ENCODE measurements at places on chromosomes 3 and 15.

DNA sequence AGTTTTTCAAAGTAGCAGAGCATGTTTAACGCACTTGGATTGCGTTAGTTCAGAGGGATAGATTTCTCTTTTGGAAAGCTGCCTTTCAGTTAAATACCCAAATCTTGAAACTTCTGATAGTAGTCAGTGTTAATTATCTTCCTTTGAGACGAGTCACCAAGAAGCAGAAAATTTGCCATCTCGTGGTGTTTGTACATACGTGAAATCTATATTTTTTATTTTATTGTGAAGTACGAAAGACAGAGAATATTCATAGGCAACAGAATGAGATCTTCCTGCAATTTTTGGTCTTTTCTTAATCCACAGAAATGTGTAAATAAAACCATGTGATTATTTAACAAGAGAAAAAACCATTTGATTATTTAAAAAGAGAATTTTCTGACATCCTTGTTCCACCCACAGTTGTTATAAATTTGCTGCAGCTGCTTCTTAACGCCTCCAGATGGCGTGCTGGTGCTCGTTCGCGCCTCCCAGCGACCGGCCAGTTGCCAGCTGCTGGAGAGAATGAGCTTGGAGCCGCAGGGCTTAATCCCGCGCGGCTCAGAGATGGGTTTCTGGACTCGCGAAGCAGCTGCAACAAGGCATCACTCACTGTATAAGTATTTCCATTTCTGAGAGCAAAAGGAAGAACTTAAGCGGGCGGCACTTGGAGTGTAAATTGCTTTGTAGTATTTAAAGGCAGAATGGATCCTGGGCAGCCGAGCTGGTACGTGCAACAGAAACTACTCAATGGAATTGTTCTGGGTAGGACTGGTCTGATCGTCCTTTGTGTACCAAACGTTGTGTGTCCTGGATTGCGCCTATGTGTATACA, 10.5 kb upstream of the SLITRK3 start:
- DNase-seq: peak; percentile 61

- DNase-seq: no peak
These were observed 638 bp upstream of the TBC1D5 start for GRCh38 chr3:17742880-17743657.

- DNase-seq: no peak
These were observed 63.6 kb downstream of the PROS1 start for GRCh38 chr3:93910097-93910496.

DNA sequence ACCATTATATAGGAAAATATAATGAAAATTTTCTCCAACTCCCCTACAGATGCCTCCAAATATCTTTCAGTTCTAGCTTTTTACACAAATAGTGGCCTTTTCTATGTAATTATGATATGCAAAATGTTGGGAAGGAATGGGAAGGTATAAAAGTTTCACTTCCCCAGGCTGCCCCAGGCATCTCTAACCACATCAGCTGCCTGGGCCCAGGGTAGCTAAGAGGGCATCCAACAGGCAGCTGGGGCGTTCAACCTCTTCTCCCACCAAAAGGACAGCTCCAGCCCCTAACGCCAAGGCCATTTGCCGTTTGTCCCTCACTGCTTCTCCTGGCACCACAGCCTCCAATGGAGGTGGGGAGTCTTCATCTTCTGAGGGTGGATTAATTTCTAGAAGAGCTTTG, 188.1 kb upstream of the TSC22D2 start:
- no peak for DNase-seq

GRCh38 chr15:100595964-100596363, 6.0 kb downstream of the LINS1 start:
- DNase-seq: no peak

GRCh38 chr3:109643590-109643989, 306.2 kb upstream of the DPPA4 start:
- DNase-seq: no peak

GRCh38 chr15:41494190-41494921, 682 bp downstream of the ITPKA start:
- DNase-seq: no peak

DNA sequence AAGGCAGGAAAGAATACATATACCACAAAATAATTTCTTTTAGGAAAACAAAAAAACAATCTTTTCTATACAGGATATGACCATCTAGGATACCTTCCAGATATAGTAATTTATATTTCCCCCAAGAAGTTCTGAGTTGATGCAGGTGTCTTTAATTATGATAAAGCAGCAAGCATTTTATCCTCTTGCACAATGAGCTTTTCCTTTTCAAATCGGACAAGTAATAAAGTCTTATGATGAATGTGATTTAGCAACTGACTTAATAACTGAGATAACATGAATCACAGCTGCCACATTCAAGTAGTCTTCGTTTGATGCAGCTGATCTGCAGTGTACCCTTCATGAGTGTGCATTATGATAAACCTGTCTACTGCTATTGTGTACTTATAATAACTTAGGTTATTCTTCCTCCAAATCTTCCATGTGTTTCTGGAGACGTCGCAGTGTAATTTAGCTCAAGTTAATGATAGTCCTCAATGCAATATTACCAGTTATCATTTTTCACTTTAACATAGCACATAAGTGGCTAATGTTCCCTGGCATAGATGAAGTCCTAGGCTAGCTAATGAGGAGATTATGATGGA, 260.3 kb upstream of the MRPL3 start:
- no peak for DNase-seq

DNA sequence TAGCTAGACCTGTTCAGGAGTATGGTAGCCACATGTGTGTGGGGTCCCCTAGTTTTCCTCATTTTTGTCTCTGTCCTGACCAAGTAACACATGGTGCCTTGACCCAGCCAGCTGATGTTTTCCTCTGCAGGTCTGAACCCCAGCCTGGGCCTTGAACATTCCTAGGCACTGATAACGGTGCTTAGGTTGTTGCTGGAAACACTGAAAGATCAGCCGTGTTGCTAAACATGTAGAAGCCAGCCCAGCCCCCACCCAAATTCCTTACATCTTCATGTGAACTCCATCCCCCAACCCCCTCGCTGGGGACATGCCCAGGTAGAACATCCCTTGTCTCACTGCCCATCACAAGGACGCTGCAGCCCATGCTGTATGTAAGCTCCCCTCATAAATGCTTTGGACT, 18.7 kb downstream of the RTP3 start:
- DNase-seq: no peak

DNA sequence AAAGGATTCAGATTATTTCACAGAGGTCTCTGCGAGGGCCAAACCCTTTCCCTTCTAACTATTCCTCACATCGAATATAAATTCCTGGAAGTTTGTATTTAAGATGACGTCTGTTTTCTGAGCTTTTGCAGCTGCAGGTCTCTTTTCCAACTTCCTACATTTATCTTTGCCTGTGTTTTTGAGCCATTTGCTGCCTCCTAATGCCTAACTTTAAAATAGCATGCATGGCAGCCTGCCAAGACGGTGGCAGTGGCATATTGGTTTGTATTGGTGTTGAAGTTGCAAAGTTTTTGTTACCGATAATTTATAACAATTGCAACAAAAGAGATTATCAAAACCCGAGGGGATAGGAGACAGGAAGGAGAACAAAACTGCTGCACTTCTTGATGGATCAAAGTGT, 187.1 kb upstream of the DNAJC19 start:
- DNase-seq: peak; percentile 18

GRCh38 chr3:9750556-9751411, 1.0 kb downstream of the OGG1 start:
- no peak for DNase-seq

DNA sequence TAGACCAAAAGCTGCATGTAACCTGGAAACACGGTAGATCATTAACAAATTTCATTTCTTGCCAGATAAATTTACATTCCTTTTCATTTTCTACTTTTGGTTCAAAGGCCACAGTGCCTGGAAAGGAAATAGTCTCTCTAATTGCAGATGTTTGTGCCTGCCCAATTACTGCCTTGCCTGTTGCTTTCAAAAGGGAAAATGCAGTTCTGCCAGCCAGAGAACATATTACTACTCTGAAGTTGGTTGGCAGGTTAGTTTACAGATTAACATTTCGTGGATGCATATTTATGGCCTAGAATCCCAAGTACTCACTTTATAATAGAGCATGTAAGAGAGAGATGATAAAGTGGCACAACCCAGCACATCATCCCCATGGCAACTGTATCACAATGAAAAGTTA, 124.3 kb upstream of the LRRC3B start:
- no peak for DNase-seq

- no peak for DNase-seq
These were observed 248.1 kb upstream of the C2CD4B start for GRCh38 chr15:62413153-62413552.

DNA sequence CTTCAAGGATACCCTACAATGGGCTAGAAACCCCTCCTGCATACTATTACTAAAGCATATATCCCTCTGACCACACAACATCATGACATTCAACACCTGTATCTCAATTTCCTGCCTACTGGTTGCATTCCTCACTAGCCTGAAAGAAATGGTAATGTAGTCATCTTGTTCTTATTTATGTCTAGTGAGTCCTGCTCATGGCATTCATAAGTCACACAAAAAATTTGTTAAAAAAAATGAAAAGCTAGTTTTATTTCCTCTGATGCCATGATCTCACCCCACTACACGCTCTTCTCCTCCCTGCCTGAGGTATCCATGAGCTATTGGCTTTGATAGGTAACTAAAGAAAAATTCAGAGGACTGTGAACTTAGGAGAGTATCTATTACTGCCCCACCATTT, 284.5 kb downstream of the ZNF385D start:
- no peak for DNase-seq

DNA sequence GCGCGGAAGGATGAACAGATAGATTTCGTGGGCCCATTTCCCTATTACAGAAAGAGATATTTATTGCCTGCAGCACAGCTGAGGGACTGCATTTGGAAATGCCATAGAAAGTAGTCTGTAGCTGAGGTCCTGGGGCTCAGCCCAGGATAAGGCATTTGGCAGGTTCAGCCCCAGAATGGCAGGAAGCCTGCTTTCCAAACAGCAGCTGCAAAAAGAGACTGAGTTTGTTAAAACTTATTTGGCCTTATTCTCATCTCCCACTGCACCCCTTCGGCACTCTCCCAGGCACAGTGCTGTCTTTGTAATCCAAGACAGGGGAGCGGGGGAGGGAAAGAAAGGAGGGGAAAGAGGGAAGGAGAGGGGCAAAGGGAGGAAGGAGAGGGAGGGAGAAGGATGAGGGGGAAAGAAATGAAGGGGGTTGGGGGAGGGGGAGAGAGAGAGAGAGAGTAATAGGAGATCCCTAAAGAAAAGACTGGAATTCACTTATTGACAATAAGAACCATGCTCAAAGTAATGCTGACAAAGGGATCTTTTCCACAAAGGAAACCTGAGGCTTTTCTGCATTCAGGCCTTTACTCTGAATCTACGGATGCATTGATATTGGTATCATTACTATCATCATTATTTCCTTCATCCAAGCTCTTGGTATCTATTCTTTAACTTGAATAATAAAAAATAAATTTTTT, 94.0 kb upstream of the LRRN1 start:
- DNase-seq: no peak

GRCh38 chr3:126845920-126846715, 136.8 kb upstream of the PLXNA1 start:
- no peak for DNase-seq

DNA sequence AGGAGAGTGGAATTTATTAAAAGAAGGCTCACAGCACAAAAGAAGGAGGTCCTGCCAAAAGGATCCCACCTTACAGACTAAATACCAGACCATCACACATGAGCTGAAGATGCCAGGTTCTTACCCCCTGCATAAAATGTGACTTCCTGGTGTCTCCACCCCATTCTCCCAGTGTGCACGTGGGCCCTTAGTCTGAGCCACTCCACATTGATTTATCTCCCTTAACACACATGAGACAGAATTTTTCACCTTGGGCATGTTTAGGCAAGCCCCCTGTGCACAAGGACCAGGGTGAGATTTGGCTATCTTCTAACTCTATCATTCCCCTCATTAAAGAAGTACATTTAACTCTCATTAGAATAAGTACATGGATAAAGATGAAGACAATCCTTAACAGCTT, 916.7 kb downstream of the PLOD2 start:
- no peak for DNase-seq

GRCh38 chr3:156382458-156383346, 172.2 kb downstream of the SSR3 start:
- no peak for DNase-seq

DNA sequence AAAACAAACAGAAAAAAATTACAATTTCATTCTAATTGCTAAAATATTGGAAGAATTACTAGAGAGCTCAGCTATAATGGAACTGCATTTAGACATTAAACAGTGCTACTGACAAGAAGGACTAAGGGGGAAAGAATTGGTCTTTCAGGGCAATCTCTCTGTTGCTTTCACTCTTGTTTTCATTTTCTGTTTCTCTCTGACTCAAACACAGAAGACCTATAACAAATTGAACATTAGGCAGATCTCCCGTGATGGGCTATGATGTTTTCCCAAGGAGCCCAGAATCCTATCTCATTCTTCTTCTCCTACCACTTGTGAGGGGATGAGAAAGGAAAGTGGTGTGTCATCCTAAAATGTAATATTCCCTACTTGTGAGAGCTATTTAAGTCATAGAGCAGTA, 358.0 kb upstream of the TGFBR2 start:
- DNase-seq: no peak

- no peak for DNase-seq
These were observed 24.7 kb downstream of the ILDR1 start for GRCh38 chr3:121997372-121997771.

DNA sequence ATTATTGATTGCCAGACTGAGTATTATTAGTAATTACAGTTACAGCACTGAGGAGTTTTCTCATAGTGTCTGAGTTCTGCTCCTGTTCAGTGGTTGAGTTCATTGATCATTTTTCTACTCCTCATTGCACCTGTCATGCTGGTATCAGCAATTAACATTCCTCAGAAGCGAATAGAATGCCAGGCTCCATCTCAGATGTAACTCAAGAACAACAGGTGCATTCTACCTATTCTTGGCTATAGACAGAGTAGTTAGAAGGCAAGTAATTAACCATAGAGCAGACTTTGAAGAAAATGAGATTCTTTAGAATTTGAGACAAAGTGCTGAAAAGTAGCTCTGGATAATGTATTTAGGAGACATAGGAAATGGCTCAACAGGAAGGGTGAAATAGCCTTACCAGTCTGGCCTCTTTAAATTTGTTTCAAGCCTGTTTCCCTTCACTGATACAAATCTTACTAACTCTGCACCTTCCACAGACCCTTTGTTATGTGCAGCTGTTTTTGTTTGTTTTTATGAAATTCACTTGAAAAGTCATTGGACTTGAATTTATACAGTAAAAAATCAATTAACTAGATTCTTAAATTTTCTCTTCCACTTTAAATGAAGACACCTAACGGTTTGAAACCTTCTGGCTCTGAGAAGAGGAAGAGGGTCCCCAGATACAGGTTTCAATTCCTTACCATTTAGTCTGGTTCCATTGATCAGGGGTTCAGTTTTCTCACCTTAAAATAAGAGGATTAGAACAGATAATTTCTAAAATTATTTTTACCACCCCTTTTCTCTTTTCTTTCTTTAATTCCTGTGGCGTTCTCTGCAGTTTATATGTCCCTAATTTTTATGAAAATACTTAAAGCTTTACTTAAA, 109.6 kb downstream of the FNDC3B start:
- no peak for DNase-seq

Measured in LNCaP clone FGC (cell line).